ENCODE measurements at places on chromosomes 2 and 18.

- DNase-seq = no peak
These were observed 484.7 kb upstream of the NRP2 start for GRCh38 chr2:205197468-205198139.

- no peak for DNase-seq
These were observed 276.8 kb upstream of the HDAC4 start for GRCh38 chr2:239677453-239678185.

- DNase-seq = no peak
These were observed 274.7 kb upstream of the HNMT start for GRCh38 chr2:137689549-137689948.

DNA sequence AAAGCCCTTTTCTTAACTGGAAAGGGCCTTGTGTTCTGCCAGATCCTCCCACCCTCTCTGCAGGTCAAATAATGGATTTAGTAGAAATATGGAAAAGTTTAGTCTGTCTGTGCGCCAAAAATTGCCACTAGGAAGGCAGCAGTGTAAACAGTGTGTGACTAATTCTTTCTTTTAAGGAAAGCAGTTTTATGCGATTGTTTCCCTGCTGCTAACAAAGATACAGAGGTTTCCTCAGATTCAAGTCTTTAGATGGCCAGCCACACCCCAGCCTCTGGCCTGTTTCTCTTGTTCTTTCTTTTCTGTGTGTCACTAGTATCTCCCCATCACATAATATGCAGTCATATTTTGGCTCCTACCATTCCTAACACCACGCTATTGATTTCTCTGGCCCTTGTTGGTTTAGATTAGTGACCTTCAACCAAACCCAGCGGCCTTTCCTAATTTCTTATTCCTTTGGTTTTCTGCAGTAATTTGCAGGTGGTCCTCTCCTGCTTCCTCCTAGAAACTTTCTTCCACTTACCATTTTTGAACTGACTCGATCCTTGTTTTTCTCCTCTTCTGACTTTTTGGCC lies 157.4 kb downstream of the LTBP1 start:
- DNase-seq = no peak

DNA sequence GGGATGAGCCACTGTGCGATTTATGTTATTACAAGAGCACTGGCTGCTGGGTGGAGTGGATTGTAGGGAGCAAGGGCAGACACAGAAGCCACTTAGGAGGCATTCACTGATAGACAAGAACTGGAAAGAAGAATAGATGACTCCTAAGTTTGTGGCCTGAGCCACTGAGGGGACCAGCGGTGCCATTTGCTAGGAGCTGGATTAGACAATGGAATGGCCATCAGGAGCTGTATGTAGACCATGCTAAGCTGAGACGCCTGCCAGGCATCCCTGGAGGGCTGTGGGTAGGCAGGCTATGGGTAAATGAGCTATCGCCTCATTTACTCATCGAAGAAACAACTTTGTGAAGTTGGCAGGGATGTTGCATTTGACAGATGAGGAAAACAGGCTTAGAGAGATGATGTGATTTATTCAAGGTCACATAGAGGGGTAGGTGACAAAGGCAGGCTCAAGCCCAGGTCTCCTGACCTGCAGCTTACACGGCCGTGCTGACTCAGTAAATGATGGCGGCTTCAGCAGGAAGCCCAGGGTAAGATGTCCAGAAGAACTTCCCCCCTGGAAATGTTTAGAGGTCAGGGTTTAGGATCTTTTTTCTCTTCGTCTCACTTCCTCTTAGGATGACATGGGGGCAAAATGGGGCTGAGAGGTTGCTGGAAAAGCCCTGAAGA lies 2.8 kb downstream of the MFSD2B start:
- no peak for DNase-seq

GRCh38 chr18:79374408-79375171 lies 21.1 kb upstream of the NFATC1 start:
- no peak for DNase-seq

DNA sequence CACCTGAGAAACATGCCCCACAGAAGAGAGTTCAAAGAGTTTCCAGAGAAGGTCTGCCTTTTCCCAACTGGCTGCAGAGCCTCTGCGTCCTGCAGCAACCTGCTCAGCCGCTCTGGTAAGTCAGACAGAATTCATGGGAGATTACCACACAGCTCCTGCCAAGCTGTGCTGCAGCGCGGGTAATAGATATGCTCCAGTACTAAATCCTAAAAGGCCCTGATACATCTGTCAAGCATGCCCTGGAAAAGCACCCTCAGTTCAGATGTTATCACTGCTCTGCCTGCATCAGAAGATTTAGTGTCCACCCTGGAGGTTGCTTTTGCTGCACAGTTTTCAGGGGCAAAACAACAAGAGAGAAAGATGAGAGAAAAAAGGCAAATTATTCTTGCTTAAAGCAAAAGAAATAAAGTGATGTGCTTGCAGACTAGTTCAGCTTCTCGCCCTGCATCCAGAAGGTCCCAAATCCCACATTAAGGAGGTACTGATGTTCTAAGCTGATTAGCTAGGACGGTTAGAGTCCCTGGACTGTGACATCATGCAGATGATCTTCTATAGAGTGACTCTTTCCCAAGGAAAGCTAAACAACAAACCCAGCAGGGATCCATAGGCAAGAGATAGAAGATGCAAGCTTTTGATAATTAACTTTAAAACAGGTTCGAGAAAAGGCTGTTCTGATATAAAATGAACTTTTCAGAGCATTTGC lies 488.6 kb downstream of the BCL11A start:
- no peak for DNase-seq

DNA sequence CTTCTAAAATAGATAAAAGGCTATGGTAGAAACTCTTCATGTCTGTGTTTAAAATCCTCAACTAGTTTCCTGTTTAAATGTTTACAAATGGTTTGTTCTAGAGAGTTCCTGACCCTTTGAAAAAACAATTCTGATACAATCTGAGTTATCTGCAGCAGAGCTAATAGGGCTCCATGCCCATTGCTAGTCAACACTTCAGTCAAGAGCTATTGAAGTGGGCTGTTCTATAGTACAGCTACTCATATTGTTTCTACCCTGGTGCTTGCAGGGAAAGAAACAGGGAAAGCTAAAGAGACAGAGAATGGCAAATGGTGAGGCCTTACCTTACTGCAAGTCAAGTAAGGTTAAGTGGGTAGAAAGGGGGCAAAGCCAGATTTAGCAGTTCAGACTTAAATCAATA lies 112.3 kb upstream of the CAVIN2 start:
- DNase-seq = no peak

GRCh38 chr2:215431290-215431689 lies 4.6 kb downstream of the FN1 start:
- no peak for DNase-seq

DNA sequence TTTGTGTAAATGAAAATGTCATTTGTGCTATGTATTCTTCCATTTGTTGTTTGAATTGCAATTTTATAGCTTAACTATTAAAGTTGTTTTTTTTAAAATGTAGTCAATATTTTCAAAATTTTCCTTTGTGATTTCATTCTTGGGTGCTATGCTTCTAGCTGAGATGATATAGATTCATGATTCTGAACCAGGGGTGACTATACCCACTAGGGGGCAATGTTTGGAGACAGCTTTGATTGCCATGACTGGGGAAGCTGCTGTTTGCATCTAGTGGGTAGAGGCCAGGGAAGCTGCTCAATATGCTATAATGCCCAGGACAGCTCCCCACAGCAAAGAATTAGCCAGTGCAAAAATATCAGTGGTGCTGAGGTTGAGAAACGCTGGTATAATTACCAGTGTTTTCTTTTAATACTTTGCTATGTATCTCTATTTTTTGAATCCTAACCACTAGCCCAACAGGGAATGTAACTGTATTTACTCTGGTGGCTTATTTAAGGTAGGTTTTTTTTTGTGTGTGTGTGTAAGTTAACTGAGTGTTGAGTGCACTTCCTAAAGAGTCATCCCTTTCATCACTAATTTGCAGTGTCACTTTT lies 99.7 kb downstream of the MEP1B start:
- DNase-seq = peak; percentile 26

- DNase-seq = no peak
These were observed 116.0 kb downstream of the SETBP1 start for GRCh38 chr18:44796429-44797428.

- no peak for DNase-seq
These were observed 621.1 kb downstream of the BCL11A start for GRCh38 chr2:59932341-59932740.

- DNase-seq = no peak
These were observed 1337.6 kb upstream of the SLC39A10 start for GRCh38 chr2:194319222-194319992.

DNA sequence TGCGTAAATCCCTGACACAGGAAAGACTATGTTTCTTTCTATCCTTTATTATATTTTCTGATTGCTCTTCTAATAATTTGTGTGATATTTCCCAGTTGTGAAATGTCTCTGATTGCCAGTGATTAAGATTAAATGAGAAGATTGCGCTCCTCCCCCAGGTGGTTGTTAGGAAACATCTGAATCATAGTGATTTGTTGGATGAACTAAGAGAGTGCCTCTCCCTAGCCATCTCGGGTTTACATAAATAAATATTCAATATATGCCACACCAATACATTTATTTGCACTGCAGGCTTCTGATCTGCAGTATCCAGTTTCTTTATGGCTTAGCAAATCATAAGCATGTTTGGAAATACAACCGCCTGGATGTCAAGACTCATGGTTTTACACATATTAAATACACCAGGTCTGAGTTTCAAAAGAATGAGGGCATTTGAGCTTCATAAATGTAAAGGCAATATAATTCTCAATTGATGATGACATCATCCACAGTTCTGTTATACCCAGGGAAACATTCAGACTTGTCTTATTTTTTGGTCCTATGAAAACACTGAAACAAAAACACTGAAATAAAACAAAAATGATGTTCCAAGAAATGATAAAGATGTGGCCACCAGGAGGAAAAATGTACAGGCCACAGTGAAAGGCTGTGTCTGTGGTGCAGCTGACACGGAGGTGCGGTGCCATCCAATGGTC lies 826.7 kb upstream of the ACVR2A start:
- no peak for DNase-seq

- no peak for DNase-seq
These were observed 69.2 kb downstream of the NRXN1 start for GRCh38 chr2:50962731-50963130.

- no peak for DNase-seq
These were observed 51.6 kb downstream of the NEDD4L start for GRCh38 chr18:58095655-58096054.

GRCh38 chr2:88245109-88245508 lies 75.0 kb downstream of the THNSL2 start:
- no peak for DNase-seq

- no peak for DNase-seq
These were observed 176.4 kb upstream of the RAB6C start for GRCh38 chr2:129803032-129803431.

DNA sequence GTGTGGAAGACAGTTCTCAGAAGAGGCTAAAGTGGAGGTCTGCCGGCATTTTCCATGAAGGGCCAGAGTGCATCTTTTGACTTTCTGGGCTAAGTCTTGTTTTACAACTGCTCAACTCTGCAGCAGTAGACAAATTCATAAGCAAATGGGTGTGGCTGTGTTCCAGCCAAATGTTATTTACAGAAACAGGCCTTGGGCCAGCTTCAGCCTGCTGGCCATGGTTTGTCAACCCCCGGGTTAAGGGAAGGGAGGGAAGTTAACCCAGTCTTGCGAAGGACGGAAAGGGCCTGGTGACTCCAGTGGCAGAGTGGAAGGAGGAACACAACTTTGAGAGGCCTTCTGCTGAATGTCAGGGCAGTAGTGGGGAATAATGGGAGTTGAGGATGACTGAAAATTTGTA lies 34.3 kb upstream of the NCKAP5 start:
- no peak for DNase-seq

- peak; percentile 57 for DNase-seq
These were observed at the start of gene HAAO for GRCh38 chr2:42792583-42793333. HAAO (minus strand) TSS chr2:42792583; CDS start chr2:42792536, 47 bp downstream.

DNA sequence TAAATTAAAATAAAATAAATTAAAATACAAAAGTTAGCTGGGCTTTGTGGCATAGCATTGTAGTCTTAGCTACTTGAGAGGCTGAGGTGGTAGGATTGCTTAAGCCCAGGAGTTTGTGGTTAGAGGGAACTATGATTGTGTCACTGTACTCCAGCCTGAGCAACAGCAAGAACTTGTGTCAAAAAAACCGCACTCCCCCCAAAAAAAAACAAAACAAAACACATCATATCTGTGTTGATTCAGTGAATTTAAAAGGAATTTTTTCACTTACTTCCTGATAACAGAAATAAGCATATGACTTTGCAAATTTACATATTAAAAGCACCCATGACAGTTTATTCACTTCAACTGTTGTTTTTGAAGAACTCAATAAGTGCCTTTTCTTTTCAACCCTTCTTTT lies 68.1 kb upstream of the PELI1 start:
- no peak for DNase-seq

DNA sequence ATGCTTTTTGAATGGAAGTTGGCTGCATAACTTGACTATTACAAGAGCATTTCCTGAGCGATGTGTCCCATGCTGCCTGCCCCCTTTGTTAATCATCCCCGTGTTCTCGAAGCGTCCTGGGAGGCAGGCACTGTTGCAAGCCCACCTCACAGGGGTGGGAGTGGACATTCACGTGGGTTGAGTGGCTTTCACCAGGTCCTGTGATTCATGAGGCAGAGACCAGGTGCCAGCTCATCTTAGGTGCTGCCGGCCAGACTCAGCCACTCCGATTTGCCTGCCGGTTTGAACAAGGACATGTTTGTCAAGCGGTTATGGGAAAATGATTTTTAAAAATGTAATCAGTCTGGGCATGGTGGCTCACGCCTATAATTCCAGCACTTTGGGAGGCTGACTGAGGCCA lies 112.5 kb downstream of the ZNF532 start:
- DNase-seq = no peak

Measured in activated T-cell treated with anti-CD3 and anti-CD28 coated beads, Interleukin-2, amount 50 U/mL, for 48 hours (primary cell).